ENCODE measurements at places on chromosomes 1 and 21.

GRCh38 chr1:225911191-225912130, 12.6 kb downstream of the PYCR2 start:
- DNase-seq = no peak

DNA sequence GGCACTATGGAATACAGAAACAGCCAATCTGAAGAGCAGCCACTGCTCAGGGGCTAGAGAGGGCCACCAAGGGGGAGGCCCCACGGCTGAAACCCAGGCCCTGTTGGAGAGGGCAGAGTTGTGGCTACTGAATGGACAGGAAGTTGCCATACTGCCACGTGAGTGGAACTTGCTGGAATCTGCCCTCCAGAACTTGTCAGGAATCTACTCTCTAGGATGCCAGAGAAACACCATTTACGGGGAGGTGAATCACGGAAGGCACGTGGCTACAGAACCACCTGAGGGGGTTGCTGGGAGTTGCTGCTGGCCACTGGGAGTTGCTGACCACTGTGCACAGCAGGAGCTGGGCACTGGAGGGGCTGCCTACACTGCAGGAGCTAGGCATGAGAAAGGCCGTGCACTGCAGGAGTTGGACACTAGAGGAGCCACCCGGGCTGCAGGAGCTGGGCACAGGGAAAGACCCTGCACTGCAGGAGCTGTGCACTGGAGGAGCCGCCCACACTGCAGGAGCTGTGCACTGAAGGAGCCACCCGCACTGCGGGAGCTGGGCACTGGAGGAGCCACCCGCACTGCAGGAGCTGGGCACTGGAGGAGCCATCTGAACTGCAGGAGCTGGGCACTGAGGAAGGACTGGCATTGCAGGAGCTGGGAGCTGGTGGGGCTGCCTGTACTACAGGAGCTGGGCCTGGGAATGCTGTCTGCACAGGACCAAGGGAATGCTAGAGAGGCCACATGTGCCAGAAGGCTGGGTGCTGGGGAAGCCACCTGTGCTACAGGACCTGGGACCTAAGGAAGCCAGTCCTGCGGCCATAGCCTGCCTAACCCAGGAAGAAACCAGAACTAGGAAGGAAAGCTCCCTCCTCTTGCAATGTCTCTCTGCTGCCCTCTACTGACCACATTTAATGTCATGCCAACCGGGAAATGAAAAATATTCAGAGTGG, 343.4 kb downstream of the MATN1 start:
- peak; percentile 87 for DNase-seq

DNA sequence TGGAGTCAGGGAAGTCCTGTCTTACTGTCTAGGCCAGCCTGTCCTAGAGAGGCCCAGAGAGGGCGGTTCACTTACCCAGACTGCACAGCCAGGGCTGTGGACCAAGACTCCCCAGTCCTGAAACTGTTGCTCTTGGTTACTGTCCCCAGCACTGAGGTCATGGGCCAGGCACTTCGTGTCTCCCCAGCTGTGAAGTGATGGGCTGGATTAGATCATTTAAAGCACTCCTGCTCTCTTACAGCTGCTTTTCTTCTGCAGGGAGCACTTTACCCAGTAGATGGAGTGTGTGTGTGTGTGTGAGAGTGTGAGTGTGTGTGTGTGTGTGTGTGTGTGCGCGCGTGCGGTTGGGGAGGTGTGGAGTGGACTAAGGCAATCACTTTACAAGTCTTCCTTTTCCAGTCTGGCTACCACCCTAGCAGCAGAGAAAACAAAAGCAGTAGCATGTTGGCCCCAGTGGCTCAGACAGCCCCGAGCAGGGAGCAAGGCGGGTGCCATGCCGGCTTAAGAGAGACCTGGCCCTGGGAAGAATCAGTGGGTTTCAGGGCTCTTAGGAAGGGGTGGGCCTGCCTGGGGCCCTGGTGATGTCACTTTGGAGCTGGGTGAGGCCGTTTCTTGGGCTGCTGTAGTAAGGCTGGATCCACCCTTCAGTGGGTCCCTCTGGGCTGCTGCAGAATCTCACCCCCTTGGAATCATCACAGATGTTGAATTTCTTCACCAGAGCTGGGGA, 2.4 kb downstream of the SPSB1 start:
- DNase-seq = no peak

- DNase-seq = no peak
These were observed 504.1 kb upstream of the ADGRL2 start for GRCh38 chr1:81296601-81297000.

All from NCI-H2171 treated with DMSO at 0.1 percent for 48 hours (cell line).